Calu3 (cell line): ENCODE measurements at places on chromosomes 7 and 10.

- DNase-seq = no peak
Measured at GRCh38 chr10:49666054-49666615, 13.3 kb upstream of the C10orf53 start.

DNA sequence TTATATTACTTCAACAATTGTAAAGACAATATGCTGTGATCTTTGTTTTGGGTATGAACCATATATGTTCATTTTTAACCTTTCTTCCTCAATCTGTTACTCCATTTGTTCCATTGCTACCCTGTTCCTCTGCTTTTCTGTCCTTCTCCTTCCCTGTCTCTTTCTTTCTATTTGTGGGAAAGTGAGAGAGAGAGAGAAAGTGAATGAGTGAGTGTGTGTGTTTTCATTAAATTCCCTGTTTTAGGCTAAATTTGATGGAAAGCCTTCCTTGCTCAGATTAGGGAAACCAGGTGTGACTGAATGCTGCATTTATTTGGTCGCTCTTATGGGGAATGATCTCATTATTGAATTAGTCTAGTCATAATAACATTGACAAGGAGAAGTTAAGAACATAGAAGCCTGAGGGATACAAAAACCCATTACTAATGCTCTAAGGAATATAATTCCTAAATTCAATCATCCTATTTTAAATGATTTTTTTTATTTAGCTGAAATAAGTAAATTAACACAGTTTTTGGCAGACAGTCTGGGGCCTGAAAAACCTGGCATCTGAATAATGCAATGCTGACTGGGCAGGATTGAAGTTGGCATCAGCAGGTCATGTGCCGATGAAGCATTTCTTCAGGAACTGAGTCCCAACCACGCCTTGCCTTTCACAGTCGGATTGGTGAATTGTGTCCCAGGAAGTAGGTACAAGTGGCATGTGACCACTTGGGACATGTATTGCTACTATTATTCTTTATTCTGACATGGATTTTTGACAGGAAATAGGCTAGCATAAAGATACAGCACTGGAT, 117.6 kb upstream of the LRGUK start:
- no peak for DNase-seq

GRCh38 chr7:101687791-101688182, 58.7 kb upstream of the MYL10 start:
- no peak for DNase-seq

- DNase-seq = no peak
Measured at GRCh38 chr10:9688711-9689110, 1329.0 kb upstream of the CELF2 start.

- DNase-seq = no peak
Measured at GRCh38 chr7:130454959-130455358, 14.1 kb upstream of the CEP41 start.

- DNase-seq = peak; percentile 51
Measured at GRCh38 chr10:114767101-114767985, 54.2 kb upstream of the FHIP2A start.

- no peak for DNase-seq
Measured at GRCh38 chr7:118918556-118918955, 694.1 kb downstream of the ANKRD7 start.

DNA sequence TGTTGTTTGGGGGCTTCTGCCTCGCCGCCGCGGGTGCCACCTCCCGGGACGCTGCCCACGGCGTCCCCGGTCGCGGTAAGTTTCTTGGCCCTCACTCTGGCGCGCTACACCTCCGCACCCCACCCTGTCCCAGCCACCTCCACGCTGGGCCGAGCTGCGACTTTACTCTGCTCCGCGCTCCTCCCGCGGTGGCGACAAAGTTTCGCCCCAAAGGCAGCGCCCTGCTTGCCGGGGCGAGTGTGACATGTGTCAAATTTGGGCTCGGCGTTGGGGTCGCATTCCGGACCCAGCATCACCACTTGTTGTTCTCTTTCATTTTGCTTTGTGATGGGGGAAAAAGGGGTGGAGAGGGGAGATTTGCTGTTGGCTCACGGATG, 167.7 kb upstream of the PPP1R3A start:
- DNase-seq = peak; percentile 45

DNA sequence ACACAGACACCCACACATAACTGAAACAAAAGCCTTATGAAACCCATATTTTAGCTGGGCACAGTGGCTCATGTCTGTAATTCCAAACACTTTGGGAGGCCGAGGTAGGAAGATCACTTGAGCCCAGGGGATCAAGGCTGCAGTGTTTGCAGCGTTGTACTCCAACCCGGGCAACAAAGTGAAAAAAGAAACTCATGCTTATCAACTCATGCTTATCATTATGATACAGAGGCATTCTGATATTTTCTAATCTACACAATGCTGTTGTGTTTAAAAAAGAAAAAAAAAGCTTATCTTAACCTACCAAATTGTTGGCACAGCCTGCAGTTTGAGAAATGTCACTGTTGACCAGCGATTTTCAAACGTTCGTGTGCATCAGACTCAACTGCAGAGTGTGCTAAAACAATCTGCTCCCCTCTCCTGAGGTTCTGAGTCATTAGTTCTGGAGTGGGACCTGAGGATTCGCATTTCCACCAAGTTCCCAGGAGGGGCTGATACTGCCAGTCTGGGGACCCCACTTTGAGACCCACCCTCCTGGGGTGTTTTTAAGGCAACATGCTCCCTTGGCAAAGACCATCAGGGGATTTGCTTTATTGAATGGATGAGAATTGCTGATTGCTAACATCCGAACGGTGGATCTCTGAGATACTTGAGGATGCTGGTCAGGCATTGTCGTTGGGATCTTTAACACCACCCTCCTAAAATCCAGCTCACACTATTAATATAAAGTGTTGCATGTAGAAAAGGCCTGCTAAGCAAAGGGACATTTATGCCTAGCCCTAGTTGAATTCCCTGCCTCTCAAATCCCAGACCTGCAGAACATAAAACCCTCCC, 16.2 kb downstream of the CHST3 start:
- no peak for DNase-seq
